BJ (cell line): ENCODE measurements at places on chromosomes 1 and 21.

DNA sequence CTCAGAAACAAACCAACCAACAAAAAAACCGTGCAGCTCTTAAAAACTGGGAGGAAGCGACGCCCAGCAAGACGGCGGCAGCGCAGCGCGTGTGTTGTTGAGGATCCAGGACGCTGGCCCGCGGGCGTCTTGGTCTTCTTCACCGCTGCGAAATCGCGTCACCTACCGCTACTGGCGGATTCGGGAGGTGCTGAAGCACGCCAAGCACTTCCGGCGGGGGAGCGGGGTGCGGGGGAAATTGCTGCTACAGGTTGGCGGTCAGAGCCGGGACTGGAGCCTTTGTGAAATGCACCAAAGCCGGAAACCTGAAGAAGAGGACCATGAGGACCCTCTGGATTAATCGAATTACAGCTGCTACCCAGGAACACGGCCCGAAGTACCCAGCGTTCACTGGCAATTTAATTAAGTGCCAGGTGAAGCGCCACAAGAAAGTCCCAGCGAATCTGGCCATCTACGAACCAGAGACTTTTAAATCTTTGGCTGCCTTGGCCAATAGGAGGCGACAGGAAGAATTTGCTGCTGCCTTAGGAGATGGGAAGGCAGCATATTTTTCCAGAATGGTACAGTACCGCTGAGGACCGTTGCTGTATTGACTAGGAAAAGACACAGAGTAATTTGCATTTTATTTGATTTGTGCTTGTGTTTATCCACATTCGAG lies 11.9 kb upstream of the RIPPLY3 start:
- no peak for DNase-seq

GRCh38 chr1:227946624-227947385 lies 927 bp downstream of the WNT9A start:
- DNase-seq: no peak

DNA sequence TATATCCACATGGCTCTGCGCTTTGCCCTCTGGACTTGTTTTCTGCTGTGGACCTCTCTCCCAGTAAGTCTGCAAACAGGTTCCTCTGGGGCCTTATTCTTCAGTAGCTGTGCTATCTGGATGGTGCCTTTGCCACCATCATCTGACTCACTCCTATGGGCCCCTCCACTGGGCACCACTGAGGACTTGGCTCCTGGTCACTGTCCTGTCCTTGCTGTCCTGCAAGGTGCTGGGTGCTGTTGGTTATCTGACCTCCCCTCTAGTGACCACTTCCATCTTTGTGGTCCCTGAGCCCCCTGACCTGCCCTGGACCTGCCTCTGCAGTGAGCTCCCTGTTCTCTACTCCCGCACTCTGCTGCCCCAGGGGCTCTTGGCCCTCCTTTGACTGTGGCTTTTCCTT lies 6.7 kb downstream of the CNIH3 start:
- DNase-seq: no peak

DNA sequence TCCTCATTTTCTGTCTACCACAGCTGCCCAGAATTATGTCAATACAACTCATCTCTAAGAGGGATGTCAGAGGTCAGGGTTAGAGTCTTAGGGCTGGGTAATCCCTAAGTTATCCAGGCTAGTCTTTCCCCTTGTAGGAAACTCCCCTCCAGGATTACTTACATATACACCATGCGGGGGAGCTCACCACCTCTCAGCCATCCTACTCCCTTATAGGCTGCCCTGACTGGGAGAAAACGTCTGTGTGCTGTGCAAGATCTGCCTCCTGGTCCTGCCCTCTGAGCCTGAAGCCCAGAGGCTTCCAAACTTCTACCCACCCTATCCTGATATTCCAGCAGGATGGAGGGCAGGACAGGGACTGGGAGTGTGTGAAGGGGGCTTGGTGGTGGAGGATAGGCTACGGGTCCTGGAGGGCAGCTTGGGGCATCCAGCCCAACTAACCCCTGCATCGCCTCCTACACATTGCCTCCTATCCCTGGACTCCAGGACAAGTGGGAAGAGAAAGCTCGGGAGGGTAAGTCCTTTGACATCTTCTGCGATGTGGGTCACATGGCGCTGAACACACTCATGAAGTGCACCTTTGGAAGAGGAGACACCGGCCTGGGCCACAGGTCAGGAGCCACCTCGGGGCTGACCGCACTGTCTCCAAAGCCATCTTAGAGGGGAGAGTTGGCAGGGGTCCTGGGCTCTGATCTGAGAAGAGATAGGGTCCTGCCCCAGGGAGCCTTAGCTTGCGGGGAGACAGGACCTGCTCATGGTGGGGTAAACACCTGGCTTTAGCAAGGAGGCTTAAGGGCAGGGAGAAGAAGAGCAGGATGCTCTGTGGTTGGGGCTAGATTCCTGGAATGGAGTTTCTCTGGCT lies 14.4 kb downstream of the CYP4B1 start:
- DNase-seq: no peak

GRCh38 chr21:34701726-34702125 lies 32.9 kb downstream of the CLIC6 start:
- no peak for DNase-seq

- DNase-seq: no peak
These were observed 54.5 kb upstream of the FAM78B start for GRCh38 chr1:166221316-166221715.

GRCh38 chr1:149849111-149849946 lies 50.0 kb upstream of the BOLA1 start:
- no peak for DNase-seq

GRCh38 chr1:30952098-30952497 lies 43.5 kb upstream of the SDC3 start:
- no peak for DNase-seq

- no peak for DNase-seq
These were observed 675.0 kb downstream of the USP25 start for GRCh38 chr21:16404776-16405175.

GRCh38 chr1:245686006-245686405 lies 531.2 kb downstream of the KIF26B start:
- DNase-seq: no peak

DNA sequence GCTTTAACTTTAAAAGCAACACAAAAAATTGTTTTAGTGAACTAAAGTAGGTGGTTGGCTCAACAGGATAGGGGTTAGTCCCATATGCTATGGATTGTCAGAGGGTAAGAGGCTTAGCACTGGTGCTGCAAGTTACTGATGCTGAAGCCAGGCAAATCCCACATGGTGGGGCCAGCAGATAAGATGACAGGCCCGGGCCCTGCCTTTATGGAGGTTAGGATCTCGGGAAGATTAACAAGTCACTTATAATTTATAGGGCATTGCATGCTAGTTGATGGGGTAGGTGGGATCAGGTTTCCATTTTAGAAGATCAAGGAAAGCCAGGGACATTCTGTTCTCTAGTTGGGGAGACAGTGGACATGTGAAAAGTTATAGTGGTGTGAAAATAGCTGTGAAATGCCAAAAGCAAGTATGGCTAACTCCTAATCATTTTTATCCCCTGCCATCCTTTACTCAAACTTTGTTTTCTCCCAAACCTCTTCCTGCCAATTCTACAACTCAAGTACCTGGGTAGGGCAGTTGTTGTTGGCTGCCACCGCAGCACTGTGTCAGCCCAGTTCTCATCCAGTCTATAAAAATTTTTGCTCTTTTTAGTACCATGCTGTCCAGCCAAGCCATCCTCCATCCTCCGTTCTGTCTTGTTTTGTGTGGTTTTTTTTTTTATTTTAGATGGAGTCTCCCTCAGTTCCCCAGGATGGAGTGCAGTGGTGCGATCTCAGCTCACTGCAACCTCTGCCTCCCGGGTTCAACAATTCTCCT lies 10.3 kb downstream of the CHAF1B start:
- no peak for DNase-seq

- DNase-seq: no peak
These were observed 3.3 kb downstream of the GCSAML start for GRCh38 chr1:247552231-247552630.
